ENCODE measurements at places on chromosomes 4 and X.

DNA sequence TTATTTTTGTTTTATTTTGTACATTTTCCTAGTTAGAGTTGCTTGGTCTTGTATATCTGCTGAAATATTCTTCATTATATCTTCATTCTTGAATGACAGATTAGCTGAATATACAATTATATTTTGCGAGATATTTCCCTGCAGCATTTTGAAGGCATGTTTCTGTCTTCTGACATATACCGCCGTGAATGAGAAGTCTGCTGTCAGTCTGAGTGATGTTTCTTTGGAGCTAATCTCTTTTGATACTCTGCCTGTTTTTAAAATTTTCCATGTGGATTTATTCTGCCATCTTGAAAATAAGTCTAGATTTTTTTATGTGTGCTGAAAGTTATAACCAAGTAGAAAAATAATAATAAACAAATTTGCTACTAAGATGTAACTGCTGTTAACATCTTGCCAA, 148.5 kb downstream of the MAGEC1 start:
- no peak for DNase-seq

DNA sequence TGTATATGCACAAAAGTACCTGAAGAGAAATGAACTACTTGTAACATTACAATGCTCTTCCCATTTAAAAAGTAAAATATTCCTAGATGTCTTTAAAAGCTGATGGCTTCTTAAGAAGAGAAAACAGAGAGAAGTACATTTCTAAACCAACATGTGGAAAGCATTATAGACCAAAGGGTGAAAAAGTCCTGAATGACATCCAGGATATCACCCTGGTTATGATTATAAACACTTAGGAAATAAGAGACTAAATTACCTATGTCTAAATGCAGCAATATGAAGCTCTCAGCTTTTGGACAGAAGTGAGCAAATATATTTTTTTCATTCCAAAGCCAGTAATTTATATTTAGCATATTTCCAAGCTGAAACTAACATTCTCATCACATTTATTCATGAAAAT, 21.7 kb upstream of the EGFL6 start:
- DNase-seq, result no peak

DNA sequence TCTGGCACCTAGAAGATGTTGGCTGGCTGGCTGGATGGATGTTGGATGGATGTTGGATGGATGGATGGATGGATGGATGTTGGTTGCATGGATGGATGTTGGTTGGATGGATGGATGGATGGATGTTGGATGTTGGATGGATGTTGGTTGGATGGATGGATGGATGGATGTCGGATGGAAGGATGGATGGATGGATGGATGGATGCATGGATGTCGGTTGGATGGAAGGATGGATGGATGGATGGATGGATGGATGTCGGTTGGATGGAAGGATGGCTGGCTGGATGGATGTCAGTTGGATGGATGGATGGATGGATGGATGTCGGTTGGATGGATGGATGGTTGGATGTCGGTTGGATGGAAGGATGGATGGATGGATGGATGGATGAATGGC, 96.7 kb downstream of the PSAPL1 start:
- no peak for DNase-seq

DNA sequence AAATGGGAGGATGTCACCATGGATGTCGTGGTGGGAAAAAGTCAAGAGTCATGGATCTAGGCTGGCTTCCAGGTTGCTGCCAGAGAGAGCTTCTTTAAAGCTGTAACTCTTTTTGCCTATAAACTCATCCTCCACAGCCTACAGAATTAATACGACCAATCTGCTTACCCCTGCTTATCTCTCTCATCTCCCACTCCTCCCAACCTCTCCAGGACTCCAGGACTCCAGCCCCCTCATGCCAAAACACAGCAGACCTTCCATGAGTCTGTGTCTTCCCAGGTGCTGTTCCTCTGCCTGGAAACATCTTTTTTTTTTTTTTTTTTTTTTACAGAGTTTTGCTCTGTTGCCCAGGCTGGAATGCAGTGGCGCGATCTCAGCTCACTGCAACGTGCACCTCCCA, 15.3 kb upstream of the SLC10A4 start:
- DNase-seq, result no peak

- no peak for DNase-seq
Measured at GRCh38 chr4:151296227-151296626, 19.3 kb downstream of the PRSS48 start.

DNA sequence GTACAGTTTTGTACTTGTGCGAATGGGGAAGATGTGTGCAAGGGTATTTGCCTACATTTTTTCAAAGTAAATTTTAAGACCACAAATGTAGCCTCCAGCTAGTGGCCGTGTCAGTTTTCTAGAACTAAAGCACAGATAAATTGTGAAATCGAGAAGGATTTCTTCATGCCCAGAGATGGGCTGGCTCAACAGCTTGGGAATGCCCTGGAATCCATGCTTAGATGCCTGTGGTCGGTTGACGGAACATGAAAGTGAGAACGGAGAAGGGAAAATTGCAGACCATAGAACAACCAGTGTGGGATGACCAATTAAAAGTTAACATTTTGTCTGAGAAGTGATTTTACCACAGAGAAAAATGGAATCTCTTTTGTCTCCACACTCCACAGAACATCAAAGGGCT, 73.2 kb upstream of the VCX2 start:
- no peak for DNase-seq

DNA sequence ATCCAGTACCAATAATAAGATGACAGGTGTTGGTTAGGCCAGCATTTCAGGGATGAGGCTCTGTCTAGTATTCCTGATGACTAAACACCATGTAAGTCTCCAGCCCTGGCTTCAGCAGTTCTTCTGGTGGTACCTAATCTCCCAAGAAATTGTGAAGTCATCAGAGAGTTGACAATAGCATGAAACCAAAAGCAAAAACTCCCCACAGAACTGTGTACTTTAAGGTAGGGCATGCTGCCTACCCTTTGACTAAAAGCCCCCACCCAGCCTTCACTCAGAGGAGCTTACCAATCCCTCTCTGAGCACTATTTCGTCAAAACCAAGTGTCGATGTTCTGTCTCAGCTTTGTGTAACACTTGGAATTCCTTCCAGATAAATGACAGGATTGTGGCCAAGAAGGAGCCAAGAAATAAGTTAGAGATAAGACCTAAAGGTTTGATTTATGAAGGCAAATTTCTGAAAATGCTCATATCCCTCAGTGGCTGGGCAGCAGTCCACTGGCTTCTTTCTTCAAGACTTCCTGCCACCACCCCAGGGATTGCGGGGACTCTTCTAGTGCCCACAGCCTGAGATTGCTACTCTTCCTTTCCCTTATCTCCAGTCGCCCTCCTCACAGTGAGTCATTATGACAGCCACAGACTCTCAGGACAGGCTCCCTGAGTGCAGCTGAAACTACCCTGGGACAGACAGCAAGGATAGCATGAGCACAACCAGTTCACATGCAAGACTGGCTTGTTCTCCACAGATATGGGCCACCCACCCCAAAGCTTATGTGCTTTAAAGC, 67.3 kb upstream of the LHFPL1 start:
- DNase-seq, result no peak

GRCh38 chr4:80841587-80842281, 188.8 kb upstream of the BMP3 start:
- no peak for DNase-seq

DNA sequence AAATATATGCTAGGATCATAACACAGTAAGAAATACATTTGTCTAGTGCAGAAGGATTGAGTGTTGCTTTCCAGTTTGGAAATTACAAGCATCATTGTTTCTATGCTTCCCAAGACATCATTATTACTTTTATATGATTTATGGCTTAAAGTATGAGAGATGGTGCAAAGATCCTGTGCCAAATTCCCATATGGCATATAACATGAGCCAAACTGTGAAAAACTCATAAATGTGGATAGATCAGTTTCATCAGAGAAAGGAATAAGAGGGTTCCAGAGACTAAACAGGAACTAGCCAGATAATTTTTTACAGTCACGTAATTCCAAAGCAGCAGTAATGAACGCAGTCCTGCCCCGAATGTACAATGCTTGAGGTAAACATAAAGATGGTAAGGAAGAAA, 126.3 kb downstream of the PRDM5 start:
- no peak for DNase-seq

DNA sequence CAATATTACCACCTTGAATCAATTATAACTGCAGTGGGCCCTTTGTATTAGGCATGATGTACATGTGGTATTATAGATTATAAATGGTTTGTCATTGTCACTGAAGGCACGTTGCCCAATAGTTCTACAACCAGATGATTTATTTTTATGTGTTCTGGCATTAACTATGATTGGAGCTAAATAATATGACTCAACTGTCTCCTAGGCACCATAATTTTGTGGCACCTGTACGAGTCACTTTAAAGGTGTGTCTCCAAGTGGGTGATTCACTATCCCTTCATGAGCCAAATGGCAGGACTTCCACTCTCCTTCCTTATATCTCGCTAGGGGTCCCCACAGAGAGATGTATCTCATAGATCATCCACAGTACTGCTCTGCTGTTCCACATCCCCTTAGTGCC, 6.1 kb upstream of the SMPX start:
- no peak for DNase-seq

DNA sequence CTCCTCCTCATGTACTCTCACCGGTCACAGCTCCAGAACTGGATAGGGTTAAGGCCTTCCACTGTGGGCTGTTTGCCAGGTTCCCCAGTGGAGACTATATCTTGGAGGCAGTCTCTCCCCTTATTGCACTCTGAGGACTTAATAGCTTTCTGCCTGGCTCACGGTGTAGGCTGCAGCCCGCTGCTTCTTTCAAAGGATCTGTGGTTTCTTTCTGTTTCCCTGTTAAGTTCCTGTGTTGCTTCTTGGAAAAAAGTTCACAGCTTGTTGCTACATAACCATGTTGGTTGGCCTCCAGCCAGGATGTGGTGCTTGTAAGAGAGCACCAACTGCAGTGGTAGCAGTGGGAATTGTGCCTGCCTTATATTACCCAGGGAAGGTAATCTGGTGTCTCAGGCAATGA, 24.9 kb upstream of the ZDHHC15 start:
- no peak for DNase-seq

Data from CD4-positive, alpha-beta T cell treated with Interleukin-15 for 4 hours (primary cell).